ENCODE measurements at places on chromosomes 1 and 21.

GRCh38 chr1:232179896-232180778, 449.8 kb downstream of the SIPA1L2 start:
- no peak for DNase-seq

GRCh38 chr1:57160594-57160993, 194.8 kb upstream of the C8B start:
- no peak for DNase-seq

DNA sequence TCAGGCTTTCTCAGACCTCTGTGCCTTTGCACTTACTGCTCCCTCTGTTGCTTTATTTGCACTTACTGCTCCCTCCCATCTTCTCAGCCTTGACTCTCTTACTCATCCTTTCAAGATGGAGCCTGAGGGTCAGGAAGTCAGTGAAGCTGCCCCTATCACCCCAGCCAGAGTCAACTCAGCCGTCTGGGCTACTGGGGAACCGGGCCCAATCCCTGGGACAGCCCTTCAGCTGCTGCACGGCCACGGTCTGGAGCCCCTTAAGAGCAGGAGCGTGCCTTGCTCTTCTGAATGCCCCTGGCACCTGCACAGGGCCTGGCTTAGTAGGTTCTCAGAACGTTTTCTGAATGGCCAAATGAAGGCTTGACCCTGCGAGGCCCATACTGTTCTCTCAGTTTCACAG, 244.4 kb downstream of the FOXD2 start:
- DNase-seq, result peak; percentile 3

DNA sequence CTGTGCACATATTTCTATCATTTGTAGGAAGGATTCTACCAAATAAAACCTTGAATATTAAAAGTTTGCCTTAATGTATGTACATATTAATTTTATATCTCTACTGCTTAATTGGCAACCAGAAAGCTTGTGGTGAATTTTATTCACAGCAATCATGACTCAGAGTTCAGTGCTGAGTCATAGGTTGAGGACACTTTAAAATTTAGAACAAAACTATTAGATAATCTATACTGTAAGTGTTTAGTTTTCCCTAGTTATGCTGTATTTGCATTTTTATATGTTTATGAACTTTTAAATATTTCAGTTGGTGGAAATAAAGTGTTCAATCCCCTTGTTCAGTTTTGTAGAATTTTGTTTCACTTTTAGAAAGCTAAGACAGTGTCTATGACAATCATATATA, 841.5 kb downstream of the KCNT2 start:
- no peak for DNase-seq

DNA sequence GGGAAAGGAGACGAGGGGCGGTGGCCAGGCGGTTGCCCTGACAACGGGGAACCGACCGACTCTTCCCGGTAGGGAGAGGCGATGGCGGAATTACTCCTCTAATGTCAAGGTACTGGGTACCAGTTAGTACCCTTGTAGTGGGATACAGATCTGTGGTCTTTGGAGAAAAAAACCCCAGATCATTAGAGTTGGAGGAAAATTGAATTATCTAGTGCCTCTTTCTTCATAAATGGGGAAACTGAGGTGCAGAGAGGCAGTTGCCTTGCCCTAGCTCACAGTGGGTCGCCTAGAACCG, 545 bp upstream of the PEF1 start:
- DNase-seq, result no peak

DNA sequence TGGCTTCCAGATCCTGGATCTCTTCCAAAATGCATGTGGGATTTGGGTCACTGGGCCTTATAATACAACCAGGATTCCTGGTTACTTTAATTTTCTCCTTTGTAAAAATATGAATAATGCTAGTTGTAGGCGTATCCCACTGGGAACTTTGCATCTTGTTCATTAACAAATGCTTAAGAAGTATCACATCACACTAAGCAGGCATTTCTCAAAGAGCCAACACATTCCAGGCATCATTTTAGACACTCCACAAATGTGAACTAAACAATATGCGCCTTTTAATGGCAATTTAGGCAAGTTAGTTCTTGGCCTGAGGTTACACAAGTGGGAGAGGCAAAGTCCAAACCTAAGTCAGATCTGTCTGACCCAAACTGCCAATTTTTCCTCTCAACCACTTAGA, 15.9 kb downstream of the BRINP2 start:
- no peak for DNase-seq

GRCh38 chr21:33985117-33986050, 69.8 kb upstream of the ATP5PO start:
- no peak for DNase-seq

GRCh38 chr1:95966866-95967265, 732.9 kb downstream of the RWDD3 start:
- no peak for DNase-seq

- no peak for DNase-seq
These were observed 15.5 kb downstream of the CD101 start for GRCh38 chr1:117017062-117017461.

DNA sequence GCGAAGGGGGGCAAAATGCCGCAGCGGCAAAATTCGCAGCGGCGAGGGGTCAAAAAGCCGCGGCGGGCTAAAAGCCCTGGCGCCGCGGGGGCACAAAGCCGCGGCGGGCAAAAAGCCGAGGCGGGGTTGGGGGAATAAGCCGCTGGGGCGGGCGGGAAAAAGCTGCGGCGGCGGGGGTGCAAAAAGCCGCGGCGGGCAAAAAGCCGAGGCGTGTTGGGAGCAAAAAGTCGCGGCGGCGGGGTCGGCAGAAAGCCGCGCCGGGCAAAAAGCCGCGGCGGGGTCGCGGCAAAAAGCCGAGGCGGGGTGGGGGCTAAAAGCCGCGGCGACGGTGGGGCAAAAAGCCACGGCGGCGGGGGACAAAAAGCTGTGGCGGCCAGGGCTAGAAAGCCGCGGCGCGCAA, 3902.5 kb downstream of the SRGAP2C start:
- no peak for DNase-seq

- DNase-seq, result no peak
These were observed 870.0 kb downstream of the LRRIQ3 start for GRCh38 chr1:73327998-73328397.

DNA sequence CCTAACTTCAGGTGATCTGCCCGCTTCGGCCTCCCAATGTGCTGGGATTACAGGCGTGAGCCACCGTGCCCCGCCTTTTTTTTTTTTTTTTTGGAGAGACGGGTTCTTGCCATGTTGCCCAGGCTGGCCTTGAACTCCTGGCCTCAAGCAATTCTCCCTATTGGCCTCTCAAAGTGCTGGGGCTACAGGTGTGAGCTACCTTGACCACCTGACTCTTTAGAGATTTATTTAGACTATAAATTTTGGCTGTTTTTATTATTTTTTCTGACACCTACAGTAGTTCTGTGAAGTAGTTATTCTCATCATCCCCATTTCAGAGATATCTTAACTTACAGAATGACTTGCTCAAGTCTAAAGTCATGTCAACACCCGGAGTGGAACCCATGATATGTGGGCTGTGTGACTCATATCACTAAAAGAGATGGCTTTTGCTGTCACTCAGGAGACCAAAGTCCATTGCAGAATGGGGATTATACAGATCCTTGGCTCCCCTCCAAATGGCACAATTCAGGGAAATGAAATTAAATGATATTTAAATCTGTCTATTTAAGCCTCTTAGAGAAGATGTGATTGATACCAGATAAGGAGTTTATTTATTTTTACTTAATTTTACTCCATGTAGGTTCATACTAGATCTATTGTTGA, 93.2 kb downstream of the CTH start:
- DNase-seq, result no peak

GRCh38 chr1:223074445-223075300, 68.4 kb downstream of the TLR5 start:
- no peak for DNase-seq

DNA sequence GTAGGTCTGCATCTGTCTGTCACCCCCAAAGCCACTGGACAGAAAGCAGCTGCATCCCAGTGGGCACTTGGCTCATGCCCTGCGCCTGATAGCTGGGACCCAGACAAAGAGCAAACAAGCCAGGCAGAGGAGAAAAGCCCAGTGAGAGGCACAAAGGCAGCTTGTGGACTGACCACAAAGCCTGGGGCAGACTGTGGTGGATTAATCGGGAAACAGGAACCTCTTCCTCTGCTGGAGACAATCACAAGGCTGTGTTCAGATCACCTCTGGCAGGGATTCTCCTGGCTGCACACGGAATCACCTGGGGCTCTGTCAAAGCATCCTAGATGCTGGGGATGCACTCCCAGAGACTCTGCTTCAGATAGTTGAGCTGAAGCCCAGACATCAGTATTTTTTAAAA, 15.2 kb upstream of the GJB5 start:
- no peak for DNase-seq

- DNase-seq, result no peak
These were observed 147.7 kb downstream of the HUNK start for GRCh38 chr21:32020564-32020963.

DNA sequence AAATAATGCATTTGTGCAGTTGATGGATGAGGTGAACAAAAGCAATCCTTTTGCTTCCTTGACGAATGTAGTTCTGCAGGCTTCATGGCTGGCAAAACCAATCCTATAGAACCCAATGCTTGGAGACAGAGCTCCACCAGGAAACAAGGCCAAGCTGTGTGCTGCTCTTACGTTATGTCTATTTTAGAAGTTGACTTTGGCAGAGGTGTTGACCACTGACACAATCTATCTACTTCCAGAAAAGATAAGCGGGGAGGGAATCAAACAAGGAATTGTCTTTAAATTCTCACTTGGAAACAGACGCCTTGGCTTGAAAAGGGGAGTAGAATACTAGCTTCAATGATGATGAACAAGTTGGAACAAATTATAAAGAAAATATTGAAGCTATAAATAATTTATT, 211.2 kb downstream of the SETD4 start:
- no peak for DNase-seq

GRCh38 chr1:11536573-11537379, 57.8 kb downstream of the DISP3 start:
- DNase-seq, result no peak

DNA sequence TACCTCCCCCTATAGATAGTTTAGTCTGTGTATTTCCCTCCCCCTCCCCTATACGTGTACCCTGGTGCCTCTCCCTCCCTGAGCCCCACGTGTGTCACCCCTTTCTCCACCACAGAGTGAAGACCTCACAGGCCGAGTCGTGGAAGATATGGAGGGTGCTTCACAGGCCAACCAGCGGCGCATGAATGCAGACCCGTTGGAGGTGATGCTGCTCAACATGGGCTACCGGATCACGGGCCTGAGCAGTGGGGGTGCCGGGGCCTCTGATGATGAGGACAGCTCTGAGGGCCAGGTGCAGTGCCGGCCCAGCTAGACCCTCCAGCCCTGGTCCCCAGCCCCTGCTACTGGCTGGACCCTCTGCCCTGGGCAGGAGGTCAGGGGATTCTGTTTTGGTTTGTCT, 15.9 kb upstream of the TMEM222 start:
- no peak for DNase-seq

GRCh38 chr1:87179076-87179810, 149.4 kb upstream of the LMO4 start:
- DNase-seq, result no peak

DNA sequence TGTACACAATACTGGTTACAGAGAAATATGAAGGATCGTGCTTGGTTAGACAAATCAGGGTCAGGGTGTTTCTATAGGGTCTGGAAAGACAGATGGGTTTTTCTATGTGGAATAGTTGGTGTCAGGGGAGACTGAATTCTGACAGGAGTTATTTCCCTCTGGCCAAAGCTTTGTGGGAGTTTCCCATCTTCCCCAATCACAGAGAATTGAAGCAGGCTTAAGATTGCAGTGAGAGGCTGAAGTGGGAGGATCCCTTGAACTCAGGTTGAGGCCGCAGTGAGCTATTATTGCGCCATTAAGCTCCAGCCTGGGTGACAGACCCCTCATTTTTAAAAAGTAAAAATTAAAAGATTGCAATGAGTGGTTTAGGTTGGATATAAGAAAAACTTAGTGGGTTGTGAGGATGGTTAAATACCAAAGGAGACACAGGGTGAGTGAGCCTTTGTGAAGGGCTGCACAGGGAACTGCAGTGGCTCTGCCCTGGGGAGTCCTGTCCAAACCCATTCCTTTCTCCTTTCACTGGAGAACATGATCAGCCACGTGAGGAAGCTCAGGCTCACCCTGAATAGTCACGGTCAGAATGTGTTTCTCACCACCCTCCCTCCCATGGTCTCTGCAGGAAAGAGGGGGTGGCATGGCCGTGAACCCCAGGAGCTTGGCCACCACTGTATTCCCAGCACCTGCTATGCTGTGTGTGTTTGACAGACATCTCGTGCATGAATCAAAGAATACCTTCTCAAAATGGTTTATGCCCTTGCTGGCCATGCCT, 101.2 kb downstream of the INTS7 start:
- no peak for DNase-seq

DNA sequence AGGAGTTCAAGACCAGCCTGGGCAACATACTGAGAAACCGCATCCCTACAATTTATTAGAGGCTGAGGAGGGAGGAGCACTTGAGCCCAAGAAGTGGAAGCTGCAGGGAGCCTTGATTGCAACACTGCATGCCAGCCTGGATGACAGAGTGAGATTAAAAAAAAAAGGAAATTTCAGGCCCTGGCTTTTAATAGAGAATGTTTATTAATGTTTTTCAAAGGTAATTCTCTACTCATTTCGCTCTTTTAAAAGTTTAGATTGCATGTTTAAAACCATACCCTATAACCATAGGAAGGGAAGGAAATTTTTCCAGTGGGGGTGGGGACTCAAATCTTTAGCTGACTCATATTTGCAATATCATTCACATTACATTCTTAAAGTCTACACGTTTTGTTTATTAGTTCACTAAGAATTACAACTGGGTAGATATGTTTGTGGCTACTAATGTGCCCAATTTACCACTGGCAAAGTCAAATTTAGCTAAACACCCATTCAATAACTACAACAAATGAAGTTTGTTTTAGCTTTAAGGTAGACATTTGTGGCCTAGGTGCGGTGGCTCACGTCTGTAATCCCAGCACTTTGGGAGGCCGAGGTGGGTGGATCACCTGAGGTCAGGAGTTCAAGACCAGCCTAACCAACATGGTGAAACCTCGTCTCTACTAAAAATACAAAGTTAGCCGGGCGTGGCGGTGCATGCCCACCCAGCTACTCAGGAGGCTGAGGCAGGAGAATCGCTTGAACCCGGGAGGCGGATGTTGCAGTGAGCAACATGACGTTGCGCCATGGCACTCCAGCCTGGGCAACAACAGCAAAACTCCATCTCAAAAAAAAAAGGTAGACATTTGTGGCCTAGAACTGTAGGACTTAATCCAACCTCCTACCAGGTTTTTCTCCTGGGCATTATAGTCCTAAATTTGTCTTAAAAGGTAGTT, 5.0 kb downstream of the KDM5B start:
- DNase-seq, result no peak

DNA sequence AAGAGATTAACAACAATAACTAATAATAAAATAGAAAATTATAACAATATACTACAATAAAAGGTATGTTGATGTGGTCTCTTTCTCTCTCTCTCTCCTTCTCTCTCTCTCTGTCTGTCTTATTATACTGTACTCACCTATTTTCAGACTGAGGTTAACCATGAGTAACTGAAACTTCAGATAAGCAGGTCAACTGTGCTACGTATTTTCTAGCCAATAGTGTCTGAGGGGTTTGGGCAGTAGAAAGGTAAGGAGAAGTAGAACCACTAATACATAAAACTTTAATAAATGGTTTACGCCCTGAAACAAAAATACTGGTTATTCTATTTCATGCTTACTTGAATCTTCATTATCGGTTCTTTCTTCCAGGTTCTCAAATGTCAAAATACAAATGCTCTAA, 71.0 kb upstream of the LRRC53 start:
- no peak for DNase-seq
